Activated CD4-positive, alpha-beta memory T cell treated with anti-CD3 and anti-CD28 coated beads, Interleukin-2, amount 10 ng/mL, durations not matched to agents 7 days and 5 days (primary cell): ENCODE measurements at places on chromosomes 5 and 9. TPM values are rescaled to one million over a fixed set of nuclear protein-coding genes. Genes with fewer than 3 reads are reported as not detected.
A peak's percentile ranks its signal among the peaks of the same experiment; 100 is the strongest.

MAN2A1 gene
- total RNA-seq = 32.6 TPM

PTGS1 gene
- 0.20 TPM for total RNA-seq

DNA sequence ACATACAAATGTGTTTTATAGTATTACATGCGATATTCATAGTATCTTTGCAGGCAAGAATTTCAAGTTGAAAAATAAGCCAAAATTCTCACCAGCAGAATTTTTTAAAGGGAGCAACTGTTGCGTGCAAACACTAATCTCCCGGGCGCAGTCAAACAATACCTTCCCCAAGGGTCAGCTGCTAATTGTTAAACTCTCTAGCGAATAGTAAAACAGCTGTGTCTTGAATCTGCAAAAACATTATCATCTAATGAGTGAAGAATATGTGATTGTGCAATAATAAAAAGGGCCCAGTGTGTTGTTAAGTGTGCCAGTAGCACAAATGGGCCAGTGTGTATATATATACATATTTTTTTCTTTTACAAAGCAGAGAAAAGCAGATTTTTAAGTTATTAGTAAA is 131.4 kb downstream of the CCDC192 start:
- no peak overlapping the region for H3K27ac ChIP-seq
- peaks cover 14% of the 10 kb centered on the region for H3K27me3 ChIP-seq
- H3K4me3 ChIP-seq = no peak overlapping the region
- H3K36me3 ChIP-seq = no peaks in the 10 kb centered on the region
- H3K4me1 ChIP-seq = no peaks in the 10 kb centered on the region
- DNase-seq = no peak

DNA sequence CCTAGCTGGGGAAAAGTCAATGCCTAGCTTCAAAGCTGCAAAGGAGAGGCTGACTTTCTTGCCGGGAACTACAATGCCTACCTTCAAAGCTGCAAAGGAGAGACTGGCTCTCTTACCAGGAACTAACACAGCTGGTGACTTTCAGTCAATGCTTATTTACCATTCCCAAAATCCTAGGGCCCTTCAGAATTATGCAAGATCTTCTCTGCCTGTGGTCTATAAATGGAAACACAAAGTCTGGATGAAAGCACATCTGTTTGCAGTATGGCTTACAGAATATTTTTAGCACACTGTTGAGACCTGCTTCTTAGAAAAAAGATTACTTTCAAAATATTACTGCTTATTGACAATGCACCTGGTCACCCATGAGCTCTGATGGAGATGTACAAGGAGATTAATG is 259.4 kb downstream of the PLK2 start:
- H3K4me1 ChIP-seq = no peaks in the 10 kb centered on the region
- H3K27me3 ChIP-seq = no peaks in the 10 kb centered on the region
- H3K27ac ChIP-seq = no peak overlapping the region
- no peak overlapping the region for H3K4me3 ChIP-seq
- no peak for DNase-seq

DNA sequence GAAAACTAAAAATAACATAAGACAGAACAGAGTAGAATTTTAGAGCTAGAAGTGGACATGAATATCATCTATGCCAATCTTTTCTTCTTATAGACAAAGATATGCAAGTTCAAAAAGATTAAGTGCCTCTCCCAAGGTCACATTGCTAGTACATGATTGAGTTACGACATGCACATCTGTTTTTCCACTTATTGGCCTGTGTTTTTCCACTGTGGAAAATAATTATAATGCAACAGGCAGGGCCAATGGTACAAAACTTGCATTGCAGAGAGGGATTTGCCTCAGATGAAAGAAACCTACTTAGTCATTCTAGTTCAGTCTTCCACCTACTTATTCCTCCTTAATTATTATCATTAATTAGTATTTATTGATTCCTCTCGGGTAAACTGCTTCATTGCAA is 407.8 kb upstream of the SGCD start:
- H3K27me3 ChIP-seq = no peaks in the 10 kb centered on the region
- no peak overlapping the region for H3K27ac ChIP-seq
- H3K4me1 ChIP-seq = no peaks in the 10 kb centered on the region
- no peaks in the 10 kb centered on the region for H3K36me3 ChIP-seq
- no peak for DNase-seq
- no peak overlapping the region for H3K4me3 ChIP-seq

DNA sequence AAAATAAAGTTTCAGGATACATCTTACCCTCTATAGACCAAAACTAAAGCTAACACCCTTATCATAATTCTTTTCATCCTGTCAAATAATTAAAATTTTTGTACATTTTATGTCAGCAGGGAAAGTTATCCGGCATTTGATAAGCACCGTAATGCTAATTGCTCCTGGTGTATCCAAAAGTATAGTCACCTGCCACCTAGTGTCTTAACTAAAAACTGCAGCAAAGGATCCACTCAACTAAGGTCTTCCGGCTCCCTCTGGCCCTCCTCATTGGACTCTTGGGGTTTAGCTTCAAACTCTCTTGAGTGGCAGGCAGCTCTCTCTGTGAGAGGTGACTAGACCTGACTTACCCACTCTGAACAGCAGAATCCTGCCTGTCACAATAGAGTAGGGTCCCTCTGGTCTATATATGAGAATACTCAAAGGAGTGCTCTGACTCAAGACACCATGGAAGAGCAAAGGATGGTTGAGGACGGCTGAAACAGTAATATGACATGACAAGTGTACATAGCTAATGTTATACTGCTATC is 60.4 kb upstream of the CAST start:
- H3K27me3 ChIP-seq = peaks cover 18% of the 10 kb centered on the region
- H3K4me1 ChIP-seq = peaks cover 1% of the 10 kb centered on the region
- peak; percentile 45 for DNase-seq
- H3K27ac ChIP-seq = no peak overlapping the region

REXO4 gene
- total RNA-seq = 19.7 TPM

DNA sequence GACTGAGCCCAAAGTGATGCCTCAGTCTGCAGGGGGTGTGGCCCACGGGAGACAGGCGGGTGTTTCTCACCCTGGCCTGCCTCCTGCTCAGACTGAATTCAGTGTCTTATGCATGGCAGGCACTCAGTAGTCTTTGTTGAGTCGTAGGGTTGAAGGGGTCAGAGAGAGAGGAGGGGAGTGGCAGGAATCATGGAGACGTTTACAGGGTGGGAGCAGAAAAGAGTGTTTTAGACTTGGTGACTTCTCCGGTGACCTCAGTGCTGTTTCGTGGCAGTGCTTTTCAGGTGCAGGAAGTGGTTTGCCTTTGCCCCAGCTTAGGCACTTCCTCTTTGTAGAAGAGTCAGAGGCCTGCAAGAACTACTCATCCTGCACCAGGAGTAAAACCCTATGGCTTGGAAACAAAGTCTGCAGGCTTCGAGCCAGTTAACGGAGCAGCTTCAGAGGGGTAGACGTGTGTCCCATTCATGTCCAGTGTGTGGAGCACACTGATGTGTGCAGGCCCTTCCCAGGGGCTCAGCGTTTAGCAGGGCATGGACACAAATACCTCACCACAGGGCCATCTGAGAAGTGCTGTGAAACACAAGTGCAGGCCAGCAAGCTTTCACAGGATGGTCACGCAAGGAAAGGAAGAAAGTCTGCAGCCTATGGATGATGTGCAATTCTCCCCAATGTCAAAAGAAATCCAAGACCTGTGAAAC is 24.5 kb upstream of the SEMA4D start:
- H3K36me3 ChIP-seq = peaks cover 7% of the 10 kb centered on the region
- peak; percentile 88 for DNase-seq
- H3K27me3 ChIP-seq = no peaks in the 10 kb centered on the region
- H3K27ac ChIP-seq = peak overlapping the region; percentile 100

- H3K4me3 ChIP-seq = no peak overlapping the region
- H3K36me3 ChIP-seq = peaks cover 12% of the 10 kb centered on the region
- H3K27me3 ChIP-seq = peaks cover 12% of the 10 kb centered on the region
Observed at GRCh38 chr5:38827525-38827924, 18.3 kb upstream of the OSMR start.

FGF10 gene
- not detected for total RNA-seq

DNA sequence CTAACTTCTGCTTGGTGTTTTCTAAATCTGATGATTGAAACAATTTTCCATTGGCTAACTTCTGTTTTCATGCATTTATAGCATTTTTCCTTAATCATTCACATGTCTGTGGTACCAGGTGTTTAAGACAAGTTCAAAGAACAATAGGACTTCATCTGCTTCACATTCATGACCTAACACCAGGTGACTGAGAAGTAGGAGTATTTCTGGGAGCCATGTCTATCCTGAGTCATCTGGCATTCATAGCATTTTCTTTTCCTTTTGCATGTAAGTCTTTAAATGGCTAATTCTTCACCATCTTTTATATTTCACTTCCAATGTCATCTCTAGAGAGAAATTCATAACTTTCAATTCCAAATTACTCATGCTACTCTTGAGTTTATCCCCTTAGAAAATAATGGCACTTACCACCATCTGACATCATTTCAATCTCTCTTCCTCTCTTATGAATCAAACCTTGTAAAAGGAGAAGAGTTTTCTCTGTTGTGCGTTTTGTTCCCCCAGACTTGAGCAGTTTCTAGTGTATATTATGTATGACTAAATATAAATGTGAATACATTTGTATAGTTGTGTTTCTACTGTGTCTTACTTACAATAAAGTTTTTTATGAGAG is 1196.1 kb upstream of the CDH9 start:
- H3K27ac ChIP-seq = no peak overlapping the region
- no peak for DNase-seq
- no peaks in the 10 kb centered on the region for H3K36me3 ChIP-seq
- no peaks in the 10 kb centered on the region for H3K4me1 ChIP-seq
- H3K4me3 ChIP-seq = no peak overlapping the region

- peaks cover 5% of the 10 kb centered on the region for H3K27me3 ChIP-seq
- H3K4me1 ChIP-seq = no peaks in the 10 kb centered on the region
- H3K36me3 ChIP-seq = no peaks in the 10 kb centered on the region
- no peak for DNase-seq
Observed at GRCh38 chr9:7479300-7479699, 320.3 kb downstream of the DMAC1 start.

GRCh38 chr9:95836072-95836471 is 39.4 kb upstream of the ERCC6L2 start:
- H3K27me3 ChIP-seq = no peaks in the 10 kb centered on the region
- no peak for DNase-seq
- no peak overlapping the region for H3K4me3 ChIP-seq
- peaks cover 17% of the 10 kb centered on the region for H3K4me1 ChIP-seq
- peaks cover 5% of the 10 kb centered on the region for H3K36me3 ChIP-seq

DNA sequence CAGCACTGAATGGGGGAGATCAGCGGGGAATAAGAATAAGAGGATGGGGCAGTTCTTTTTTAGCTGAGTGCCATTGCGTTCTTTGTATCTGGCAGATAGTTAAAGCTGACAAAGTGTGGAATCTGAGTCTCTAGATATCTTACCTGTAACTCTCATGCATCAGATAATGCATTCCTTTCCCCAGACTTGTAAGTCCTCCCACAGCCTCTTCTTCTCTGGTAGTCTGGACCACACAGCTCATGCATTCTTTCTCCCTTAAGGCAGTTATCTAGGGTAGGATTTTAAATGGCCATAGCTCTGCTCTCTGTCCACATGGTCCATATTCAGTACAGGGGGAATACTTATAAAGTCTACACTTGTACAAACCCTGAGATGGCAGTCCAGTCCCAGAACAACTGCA is 54.0 kb upstream of the FGF10 start:
- no peaks in the 10 kb centered on the region for H3K27me3 ChIP-seq
- DNase-seq = no peak
- no peaks in the 10 kb centered on the region for H3K4me1 ChIP-seq
- no peak overlapping the region for H3K4me3 ChIP-seq
- no peak overlapping the region for H3K27ac ChIP-seq

- H3K27ac ChIP-seq = no peak overlapping the region
- H3K36me3 ChIP-seq = no peaks in the 10 kb centered on the region
- H3K4me1 ChIP-seq = peaks cover 40% of the 10 kb centered on the region
- no peak for DNase-seq
Observed at GRCh38 chr5:142830241-142831008, 60.2 kb downstream of the ARHGAP26 start.

DNA sequence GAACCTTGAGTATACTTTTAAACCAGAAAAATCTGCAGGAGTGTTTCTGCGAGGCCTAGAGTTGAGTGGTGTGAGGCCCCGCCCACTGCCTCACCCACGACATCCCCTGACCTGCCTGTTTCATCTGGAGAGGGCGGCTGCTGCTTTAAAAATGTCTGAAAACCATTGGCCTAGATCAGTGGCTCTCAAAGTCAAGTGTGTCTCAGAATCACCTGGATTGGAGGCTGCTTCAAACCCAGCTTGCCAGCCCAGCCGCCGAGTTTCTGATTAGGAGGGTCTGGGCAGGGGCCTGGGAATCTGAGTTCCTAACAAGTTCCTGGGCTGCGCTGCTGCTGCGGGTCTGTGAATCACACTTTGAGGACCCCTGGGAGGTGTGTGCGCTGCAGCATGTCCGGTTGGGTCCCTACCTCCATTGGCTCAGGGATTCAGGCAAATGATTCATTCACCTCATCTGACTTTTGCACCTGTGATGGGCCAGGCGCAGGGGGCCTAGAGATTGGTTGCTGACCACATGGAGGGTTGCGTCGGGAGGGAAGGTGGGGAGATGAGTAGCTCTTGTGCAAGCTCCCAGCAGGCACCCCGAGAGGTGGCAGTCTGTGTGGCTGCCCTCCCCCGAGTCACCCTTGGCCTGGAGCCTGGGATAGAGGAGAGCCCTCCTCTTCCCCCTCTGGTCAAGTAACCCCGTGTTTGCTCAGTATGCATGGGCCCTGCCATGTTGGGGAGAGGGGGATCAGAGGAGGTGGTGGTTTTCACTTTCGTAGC is 27.6 kb upstream of the HMCN2 start:
- H3K4me1 ChIP-seq = peaks cover 41% of the 10 kb centered on the region
- no peaks in the 10 kb centered on the region for H3K36me3 ChIP-seq
- H3K27me3 ChIP-seq = no peaks in the 10 kb centered on the region
- no peak overlapping the region for H3K4me3 ChIP-seq
- no peak overlapping the region for H3K27ac ChIP-seq

TCF7 gene
- 19.2 TPM for total RNA-seq

GRCh38 chr9:72882117-72882775 is 70.6 kb downstream of the ALDH1A1 start:
- H3K27ac ChIP-seq = no peak overlapping the region
- DNase-seq = no peak
- H3K4me1 ChIP-seq = no peaks in the 10 kb centered on the region
- peaks cover 8% of the 10 kb centered on the region for H3K27me3 ChIP-seq

- peaks cover 4% of the 10 kb centered on the region for H3K36me3 ChIP-seq
- no peak overlapping the region for H3K27ac ChIP-seq
- DNase-seq = no peak
- peaks cover 22% of the 10 kb centered on the region for H3K27me3 ChIP-seq
Observed at GRCh38 chr5:15501091-15501791, 1.3 kb downstream of the FBXL7 start.

DNA sequence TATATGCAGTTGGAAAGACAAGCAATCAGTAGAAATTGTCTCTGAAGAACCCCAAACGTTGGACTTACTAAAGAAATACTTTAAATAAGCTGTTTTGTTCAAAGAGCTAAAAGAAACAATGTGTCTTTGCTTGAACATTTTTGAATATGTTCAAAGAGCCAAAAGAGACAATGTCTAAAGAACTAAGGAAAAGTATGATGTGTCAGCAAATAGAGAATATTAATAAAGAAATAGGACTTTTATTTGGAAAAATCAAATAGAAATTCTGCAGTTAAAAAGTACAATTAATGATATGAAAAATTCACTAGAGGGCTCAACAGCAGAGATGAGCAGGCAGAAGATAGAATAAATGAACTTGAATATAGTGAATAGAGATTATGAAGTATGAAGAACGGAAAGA is 19.2 kb downstream of the TAS2R1 start:
- H3K27me3 ChIP-seq = no peaks in the 10 kb centered on the region
- H3K4me1 ChIP-seq = no peaks in the 10 kb centered on the region
- DNase-seq = no peak
- no peak overlapping the region for H3K4me3 ChIP-seq
- no peak overlapping the region for H3K27ac ChIP-seq

SPATA31E1 gene
- total RNA-seq = not detected

- peak overlapping the region; percentile 86 for H3K27ac ChIP-seq
- peak overlapping the region; percentile 74 for H3K4me3 ChIP-seq
- peaks cover 36% of the 10 kb centered on the region for H3K4me1 ChIP-seq
- DNase-seq = peak; percentile 37
Observed at GRCh38 chr5:149959406-149960236, 937 bp upstream of the SLC26A2 start.
